ENCODE measurements at places on chromosomes 2 and 18.

- DNase-seq = no peak
These were observed 2.6 kb downstream of the MAB21L4 start for GRCh38 chr2:240893363-240893844.

DNA sequence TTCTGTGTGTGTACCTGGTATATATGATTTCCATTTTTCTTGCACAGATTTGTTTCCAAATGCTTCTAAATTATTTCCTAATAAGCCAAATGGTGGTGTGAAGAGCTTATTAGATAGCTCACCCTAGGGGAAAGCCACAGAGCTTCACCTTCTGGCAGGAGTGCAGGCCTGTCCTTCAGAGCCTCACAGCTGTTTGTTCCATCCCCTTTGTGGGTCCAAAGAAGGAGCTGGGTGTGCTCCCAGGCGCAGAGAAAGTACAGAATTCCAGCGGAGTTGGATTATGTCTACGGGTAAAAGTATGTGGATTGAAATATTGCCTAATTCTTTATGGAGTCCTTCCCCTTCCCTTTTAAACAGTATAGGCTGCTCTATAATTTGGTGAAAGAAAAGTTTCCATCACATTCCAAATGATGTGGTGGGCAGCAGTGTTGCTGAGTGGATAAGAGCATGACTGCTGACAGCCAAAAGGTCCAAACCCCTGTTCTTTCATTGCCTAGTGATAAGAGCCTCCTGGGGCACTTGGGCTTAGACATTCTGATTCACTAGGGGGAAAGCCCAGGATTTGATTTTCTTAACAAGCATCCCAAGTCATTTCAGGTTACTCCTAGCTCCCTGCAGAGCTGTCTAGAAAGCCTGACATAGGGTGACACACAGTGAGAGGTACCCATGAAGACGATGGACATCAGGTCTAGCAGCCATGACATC lies 86.6 kb downstream of the WDSUB1 start:
- no peak for DNase-seq

GRCh38 chr2:204876311-204876710 lies 331.0 kb downstream of the PARD3B start:
- no peak for DNase-seq

DNA sequence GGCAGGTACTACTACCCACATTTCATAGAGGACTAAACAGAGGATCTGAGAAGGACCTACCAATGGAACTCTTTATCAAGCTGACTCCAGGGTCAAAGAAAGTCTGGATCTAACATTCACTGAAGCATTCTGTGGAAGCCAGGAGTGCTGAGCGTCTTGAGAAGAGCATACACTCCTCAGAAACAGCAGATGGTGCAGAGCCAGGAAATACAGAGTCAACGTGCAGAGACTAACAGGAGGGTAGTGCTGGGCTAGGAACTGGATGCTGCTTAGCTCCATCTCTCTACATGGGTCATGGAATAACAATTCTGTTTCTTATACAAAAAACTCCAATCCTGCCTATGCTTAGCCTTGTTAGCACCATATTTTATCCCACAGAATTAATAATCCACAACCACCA lies 5.5 kb upstream of the SERTAD2 start:
- DNase-seq = no peak

DNA sequence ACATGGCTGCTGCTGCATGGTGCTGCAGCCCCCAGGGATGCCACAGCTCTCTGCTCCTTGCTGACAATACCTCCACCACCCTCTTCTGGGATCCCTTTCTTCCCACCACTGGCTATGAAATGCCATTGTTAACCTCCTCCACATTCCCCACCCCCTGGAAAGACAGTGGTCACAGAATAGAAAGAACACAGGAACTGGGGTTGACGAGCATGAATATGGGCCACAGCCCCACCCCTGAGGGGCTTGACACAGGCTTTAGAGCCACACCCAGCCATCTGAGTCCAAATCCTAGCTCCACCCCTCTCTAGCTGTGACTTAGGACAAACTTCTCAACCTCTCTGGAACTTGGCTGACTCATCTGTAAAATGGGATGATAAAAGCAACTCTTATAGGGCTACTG lies 47.3 kb downstream of the TMEM163 start:
- DNase-seq = no peak

DNA sequence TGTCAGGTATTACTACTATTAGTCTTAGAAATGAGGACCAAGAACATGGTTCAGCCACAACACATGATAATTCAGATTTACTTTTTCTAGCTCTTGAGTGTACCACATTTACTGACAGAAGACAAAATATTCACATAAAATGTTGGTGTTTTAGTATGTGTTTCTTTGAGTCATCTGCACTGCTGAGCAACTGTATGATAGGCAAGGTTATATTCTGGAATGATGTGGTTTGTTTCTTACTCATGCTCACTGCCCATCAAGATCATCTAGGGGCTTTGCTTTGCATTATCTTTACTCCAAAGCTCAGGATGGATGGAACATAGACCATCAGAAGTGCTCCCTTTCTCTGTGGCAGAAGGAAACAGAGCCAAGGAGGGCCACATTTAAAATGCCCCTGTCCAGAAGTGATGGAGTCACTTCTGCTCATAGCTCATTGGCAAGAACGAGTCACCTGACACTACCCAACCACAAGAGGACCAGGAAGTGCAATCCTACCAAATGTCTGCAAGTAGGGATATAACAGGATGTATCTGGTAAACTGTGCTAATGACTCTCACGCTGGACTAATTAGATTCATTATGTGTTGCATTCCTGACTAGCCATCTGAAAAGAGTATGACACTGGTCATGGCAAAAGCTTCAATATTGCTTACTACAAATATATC lies 81.5 kb downstream of the DIS3L2 start:
- no peak for DNase-seq

DNA sequence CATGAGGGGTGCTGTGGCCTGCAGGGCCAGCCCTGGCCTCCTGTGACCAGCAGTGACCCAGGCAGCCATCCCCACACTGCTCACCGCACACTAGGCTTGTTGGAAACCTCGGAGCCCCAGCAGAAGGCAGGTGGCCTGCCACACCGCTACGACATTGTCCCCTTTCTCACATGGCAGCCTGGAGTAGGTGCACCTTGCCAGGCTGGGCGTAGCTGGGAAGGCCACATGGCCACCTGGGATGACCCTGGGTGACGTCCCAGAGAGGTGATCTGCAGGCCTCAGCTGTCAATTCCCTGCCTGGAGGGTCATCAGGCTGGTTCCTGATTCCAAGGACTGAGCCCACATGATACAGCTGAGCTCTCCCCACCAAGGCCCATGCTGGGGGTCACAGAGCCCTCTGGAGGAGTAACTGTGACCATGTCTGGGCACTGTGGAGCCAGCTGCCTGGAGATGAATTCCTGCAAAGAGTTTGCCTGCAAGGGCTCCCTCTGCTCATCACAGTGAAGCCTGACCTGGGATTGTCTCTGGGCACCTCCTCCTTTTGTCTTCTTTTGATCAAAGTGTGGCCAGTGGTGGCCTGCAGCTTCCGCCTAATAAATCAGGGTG lies 119.6 kb upstream of the OTOS start:
- DNase-seq = no peak

DNA sequence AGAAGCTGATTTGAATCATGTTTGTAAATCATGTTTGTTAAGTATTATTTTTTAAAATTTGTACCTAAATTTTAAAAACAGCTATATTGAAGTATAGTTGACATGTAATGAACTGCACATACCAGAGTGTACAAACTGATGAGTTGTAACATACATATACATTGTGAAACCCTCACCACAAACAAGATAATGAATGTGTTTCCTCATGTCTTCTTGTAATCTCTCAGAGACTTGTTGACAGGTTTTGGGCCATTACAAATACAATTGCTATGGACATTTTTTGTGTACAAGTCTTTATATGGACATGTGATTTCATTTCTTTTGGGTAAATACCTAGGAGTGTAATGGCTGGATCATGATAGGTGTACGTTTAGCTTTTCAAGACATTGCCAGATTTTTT lies 21.5 kb downstream of the WDR43 start:
- DNase-seq = no peak

DNA sequence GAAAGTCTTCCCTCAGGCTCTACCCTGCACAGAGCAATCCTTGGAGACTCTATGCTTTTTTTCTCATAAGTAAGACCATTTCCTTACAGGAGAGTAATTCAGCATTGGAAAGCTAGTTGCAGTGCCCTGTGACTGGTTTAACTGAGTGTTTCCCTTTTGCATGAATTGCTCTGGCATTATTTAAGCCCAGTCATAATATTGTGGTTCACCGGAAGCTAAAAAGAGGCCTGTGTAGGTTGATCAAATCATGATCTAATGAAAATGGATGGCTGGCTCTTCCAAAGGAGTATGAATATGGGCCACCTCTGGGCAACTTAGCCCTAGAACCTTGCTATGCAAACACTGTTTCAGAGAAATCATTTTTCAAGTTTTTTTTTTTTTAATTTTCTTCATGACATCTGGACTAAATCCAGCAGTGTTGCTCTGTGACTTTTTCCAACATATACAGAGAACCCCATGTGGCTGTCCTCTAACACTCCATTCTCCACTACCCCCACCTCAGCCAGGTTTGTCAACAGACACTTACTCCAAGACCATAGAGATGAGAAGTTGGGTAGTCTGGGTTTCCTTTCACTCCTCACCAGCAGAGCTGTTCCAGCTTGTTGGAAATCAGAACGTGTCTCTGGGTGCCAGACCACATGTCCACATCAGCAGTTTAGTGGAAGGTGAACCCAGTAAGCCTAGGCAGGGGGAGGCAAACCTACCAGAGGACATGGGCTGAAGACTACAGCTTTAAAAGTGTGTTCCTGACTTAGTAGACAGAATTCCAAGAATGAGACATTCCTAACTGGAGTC lies 175.2 kb upstream of the SLC14A2 start:
- DNase-seq = no peak

- DNase-seq = no peak
These were observed 159.4 kb downstream of the PIK3C3 start for GRCh38 chr18:42114310-42114943.

DNA sequence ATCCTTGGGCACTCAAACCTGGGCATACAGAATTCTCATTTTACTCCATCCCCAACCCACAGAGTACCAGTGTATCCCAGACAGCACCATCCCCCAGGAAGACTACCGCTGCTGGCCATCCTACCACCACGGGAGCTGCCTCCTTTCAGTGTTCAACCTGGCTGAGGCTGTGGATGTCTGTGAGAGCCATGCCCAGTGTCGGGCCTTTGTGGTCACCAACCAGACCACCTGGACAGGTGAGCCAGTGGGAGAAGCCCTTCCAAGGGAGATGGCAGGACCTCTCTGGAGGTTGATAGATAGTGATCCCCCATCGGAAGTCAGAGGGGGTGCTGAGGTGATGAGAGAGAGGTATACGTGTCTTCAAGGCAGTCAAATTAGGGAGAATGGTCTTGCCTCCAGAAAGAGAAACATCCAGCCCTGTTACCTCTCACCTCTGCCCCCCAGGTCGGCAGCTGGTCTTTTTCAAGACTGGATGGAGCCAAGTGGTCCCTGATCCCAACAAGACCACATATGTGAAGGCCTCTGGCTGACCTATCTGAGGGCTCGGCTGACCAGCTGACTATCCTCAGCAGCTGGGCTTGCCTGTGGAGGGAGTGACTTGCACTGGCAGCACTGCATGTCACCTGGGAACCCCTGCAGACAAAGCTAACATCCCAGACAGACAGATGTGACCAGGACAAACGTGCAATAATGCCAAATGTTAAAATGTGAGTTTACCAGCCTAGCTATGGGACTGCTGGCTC lies 9.5 kb downstream of the PKDCC start:
- no peak for DNase-seq

DNA sequence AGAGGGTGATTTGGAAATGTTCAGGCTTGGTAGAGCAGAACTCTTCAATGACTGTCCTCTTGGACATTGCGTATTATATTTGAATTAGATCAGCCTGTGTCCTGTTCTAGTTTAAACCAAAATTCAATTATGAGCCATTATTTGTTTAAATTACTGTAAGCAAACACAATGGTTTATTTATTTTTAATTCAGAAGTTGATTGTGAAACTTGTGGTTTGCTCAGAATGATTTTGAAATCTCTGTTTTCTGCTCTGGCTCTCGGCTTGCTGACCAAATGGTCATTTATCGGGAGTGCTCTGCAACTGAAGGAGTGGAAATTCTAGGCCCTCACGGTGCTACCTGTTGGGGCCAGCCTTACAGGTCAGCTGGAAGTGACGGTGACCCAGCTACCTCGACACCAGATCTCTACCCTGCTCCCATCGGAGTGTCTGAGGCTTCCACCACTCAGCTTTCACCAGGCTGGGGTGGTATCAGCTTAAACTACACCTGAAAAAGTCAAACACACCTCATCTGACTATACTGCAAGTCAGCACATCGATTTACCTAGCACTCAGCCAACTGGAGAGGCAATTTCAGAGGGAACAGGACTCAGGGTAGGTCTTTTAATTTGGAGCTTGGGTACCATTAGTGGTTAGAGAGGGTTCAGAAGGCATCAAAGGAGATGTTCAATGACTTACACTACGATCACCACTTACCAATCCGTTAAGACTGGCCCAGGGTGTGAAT lies 36.8 kb upstream of the GPD2 start:
- DNase-seq = no peak

DNA sequence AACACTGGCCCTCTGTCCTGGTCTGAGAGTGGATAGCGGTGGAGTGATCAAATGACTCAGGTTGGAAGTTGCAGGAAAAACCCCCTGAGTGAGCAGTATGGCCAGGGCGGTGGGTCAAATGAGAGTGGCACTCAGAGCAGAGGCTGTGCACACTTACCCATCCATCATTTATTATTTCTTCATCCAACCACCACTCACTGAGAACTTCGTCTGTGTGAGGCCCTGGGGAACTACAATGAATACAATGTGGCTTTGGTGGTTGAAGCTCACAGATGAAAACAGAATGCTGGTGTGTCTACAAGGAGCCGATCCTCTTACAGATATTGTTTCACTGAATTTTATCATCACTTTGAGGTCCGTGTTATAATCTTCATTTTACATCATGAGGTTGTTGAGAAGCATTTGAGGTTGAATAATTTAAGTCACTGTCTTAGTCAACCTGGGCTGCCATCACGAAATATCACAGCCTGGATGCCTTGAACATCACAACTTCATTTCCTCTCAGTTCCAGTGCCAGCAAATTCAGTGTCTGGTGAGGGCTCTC lies 73.4 kb upstream of the ID2 start:
- DNase-seq = no peak

GRCh38 chr2:150167711-150168110 lies 319.8 kb downstream of the RND3 start:
- no peak for DNase-seq

DNA sequence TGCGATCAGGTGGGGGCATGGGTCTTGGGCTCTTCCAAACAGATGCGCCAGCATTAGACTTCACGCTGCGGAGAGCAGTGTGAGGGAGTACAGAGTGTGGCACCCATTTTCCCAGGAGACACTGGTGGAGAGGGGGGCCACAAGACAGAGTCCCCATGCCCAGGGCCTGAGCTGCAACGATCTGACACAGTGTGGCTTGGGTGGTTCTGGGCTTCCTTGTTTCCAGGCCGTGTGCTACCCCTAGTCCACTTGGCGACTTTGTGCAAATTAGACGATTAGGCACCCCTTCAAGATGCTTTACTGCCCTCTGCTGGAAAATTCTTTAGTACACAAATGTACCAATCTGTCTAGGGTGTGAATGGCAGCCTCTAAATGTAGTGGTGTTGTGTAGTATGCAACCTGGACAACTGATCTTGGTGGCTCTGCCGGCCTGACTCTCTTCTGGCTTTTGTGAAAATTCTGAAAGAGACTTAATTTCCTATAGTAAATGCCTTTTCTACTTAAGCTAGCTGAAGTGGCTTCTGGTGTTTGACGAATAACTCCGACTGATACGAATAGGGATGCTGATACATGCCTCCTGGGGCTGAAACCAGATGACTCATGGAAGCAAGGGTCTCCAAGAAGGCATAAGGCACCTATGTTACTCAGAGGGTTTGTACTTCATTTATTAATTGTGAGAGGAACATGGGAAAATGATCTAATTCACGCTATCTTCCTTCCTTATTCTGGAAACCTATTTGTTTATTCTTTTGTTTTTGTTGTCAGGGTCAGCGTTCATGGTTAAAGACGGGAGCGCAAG lies 92.3 kb upstream of the SMAD2 start:
- no peak for DNase-seq

Data from cortex of kidney (tissue), 1 donor.